ENCODE measurements at places on chromosomes 2 and 18.

DNA sequence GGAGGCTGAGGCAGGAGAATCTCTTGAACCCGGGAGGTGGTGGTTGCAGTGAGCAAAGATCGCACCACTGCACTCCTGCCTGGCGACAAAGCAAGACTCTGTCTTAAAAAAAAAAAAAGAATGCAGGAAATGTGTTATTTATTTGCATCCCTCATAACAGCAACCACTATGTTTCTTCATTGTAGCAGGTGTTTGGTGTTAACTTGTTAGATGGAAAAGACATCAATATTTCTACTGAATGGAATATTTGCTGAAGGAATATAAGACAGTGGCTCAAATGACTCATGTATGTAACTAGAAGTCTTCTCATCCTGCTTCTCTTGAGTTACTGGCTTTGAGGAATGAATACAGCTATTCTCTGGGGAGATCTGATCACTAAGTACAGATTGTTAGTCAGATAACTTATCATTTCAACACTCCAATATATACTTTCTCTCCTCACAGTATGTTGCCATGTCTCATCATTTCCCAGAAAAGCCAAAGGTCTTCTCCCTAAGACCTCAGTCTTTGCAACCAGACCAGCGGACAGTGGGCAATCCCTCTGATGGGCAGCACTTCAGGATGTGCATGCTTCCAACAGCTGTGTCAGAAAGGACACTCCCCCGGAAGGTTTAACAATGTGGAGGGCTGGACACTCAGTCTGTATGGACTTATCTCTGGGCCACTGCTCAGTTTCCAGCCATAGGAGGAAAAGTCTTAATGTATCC, 104.4 kb upstream of the STK17B start:
- no peak for DNase-seq

DNA sequence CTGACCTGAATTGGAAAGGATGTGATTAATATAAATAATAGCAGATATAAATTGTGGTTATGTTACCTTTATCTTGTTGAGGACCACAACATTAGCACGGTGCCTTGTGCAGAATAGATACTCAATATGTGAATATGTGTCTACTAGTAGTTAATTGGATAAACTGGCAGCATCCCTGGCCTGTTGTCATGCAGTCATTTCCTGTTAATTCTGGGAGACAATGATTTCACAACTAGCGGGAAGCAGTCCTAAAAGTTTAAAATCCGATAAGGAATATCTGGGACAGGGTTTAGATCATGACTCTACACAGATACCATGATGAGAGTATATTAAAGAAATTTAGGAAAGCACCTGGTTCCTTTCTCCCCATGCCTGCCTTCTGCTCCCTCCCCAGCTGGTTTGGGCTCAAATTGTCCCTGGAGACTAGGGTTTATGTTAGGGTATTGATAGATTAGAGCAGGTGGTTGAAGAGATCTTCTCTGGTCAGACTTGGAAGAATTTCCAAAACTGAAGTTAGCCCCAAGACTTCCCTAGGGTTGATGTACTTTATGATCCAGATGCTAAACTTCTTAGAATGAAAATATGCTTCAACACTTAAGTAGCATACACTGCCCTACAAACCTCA, 32.8 kb downstream of the CYBRD1 start:
- DNase-seq = no peak

- DNase-seq = no peak
Observed at GRCh38 chr2:205259121-205259520, 423.2 kb upstream of the NRP2 start.

DNA sequence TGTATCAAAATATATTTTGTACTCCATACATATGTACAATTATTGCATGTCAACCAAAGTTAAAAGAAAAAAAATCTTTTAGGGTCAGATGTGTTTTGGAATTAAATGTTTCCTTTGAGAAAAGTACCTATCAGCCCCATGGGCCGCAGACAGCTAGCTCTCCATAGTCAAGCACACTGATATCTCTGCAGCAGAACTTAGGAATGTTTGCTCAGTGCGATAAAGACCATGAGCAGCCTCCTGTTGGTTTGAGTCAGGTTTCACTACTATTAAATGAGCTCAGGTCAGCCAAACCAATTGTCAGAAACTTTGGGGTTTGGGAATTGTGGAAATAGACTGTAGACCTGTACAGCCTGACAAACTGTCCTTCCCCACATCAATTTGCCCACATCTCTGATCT, 33.7 kb downstream of the LCT start:
- DNase-seq = no peak

- DNase-seq = no peak
Observed at GRCh38 chr18:76255070-76255683, 239.9 kb downstream of the ZNF516 start.

- no peak for DNase-seq
Observed at GRCh38 chr2:42474765-42475454, 18.9 kb downstream of the KCNG3 start.

GRCh38 chr2:20217041-20217970, 7.6 kb downstream of the SDC1 start:
- no peak for DNase-seq

GRCh38 chr2:241302759-241303651, 12.5 kb downstream of the HDLBP start:
- no peak for DNase-seq

DNA sequence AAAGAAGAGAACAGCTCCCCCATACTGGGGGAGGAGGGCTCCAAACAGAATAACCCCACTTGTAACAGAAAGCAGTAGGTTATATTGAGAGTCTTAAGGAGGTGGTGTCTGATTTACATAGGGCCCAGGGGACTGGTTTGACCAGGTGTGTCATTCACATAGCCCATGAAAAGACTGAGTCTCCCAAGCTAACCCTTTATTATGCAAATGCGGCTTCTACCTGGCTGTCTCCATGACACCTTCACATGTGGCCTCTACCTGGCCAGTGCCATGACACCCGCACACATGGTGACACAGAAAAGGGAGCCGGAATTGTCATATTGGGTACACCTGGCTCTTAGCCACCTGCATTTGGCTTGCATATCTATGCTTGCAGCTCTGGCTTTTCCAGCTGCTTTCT, 1057.2 kb upstream of the PIK3C3 start:
- no peak for DNase-seq

- no peak for DNase-seq
Observed at GRCh38 chr18:3264362-3264761, 2.4 kb downstream of the MYL12B start.

DNA sequence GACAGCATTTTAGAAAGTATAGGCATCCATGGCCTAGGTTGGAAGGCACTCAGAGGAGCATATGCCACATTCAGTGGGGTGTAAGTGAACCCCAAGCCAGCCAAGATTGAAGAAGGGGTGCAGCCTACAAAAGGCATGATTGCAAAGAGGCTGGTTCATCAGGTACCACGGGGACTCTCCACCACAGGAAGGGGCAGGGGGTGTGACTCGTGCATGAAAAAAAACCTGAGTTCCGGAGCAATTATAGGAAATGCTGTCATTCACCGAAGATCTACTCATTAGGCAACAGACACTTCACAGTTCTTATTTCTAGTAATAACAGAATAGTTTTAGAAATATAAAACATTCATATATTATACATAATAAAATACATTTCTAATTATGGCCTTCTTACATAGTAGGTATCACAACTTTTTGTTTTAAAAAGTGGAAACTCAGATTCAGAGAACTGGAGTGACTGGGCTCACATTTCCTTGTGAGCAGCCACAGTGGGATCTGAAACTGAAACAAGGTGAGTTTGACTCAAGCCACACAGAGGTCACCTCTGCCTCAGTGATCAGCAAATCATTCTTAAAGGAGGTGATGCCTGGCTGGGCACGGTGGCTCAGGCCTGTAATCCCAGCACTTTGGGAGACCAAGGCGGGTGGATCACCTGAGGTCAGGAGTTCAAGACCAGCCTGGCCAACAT, 188.4 kb upstream of the GYPC start:
- no peak for DNase-seq

- no peak for DNase-seq
Observed at GRCh38 chr2:103152556-103152955, 390.7 kb downstream of the TMEM182 start.

DNA sequence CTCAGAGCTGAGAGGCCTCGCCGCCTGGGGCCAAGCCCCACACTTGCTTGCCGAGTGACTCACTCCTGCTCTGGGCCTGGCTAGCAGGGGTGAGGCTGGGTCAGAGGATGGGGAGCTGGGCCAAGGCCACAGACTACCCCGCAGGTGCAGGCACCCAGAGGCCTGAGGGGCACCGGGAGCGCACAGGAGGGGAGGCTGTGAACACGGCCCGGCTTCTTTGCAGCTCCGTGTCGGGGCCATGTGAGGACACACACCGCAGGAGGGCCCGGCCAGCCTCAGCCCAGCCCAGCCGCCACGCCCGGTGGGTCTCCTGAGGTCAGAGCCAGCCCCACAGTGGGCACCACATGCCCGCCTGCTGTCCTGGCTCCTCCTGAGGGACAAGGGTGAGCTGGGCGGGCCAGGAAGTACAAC, 8.4 kb downstream of the GPC1 start:
- DNase-seq = no peak

- no peak for DNase-seq
Observed at GRCh38 chr2:54256091-54256694, at the start of gene TSPYL6. TSPYL6 (minus strand) TSS chr2:54256229; CDS start chr2:54256151, 78 bp downstream.

GRCh38 chr2:224039770-224040440, 819 bp upstream of the SERPINE2 start:
- DNase-seq = no peak
